CD4-positive, alpha-beta T cell treated with Interleukin-17A for 1 hour (primary cell): ENCODE measurements at places on chromosomes 11 and 22.

- DNase-seq: peak; percentile 72
These were observed 57.1 kb downstream of the PARVB start for GRCh38 chr22:44080936-44081861.

DNA sequence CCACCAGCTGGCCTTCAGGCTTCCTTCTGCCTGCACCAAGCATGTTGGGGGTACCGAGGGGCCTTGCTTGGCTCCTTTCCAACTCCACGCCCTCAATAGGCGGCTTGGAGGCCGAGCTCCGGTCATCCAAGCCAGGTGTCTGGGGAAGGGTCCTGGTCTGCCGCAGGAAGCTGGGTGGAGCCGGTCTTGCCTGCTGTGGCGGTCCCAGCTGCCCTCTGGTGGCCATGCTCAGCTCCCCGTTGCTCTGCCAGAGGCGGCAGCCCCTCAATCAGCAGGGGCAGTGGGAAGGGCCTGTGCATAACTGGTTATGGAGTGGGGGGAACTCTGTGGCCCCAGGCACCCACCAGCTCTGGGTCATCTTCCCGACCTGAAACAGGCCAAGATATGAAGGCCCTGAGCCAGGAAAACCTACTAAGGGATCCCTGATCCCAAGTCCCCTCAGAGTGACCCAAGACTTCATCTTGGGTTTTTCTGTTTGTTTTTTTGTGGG is 3.2 kb downstream of the ARVCF start:
- DNase-seq: peak; percentile 32

GRCh38 chr11:77425346-77425745 is 48.5 kb downstream of the PAK1 start:
- DNase-seq: no peak

DNA sequence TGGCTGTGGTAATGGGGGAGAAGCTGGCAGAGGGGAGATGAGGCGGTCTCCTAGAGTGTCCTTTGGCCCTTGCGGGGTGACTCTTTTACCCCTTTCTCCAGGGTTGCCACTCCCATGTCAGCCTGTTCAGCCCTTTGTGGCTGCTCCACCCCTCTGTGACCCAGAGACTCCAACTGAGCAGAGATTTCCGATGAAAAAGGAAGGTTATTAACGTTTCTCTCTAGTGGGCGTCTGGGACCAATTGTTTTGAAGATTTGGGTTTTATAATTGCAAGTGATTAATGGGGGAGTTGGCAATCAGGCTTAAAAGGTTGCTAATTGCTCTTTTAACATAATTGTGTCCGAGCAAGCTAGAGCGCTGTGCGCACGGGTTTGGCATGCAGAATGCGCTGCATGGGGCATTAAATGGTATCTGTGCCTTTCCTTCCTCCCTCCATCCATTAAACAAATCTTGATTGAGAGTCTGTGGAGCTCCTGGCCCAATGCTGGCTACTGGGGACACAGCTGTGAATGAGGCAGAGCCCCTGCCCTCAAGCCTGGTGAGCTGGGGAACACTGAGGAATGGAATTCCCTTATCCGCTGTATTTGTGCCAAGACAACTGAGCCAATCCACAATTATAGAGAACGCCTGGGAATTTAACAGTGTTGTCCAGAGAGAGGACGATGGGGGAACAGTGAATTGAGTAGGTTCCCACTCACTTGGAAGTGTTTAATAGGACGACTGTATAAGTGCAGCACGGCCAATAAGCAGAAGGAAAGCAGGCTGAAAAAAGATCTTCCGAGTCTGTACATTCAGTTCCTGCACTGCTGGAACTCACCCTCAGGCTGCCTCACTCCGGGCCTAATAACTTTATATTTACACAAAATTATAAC is 295.9 kb downstream of the MIAT start:
- no peak for DNase-seq

DNA sequence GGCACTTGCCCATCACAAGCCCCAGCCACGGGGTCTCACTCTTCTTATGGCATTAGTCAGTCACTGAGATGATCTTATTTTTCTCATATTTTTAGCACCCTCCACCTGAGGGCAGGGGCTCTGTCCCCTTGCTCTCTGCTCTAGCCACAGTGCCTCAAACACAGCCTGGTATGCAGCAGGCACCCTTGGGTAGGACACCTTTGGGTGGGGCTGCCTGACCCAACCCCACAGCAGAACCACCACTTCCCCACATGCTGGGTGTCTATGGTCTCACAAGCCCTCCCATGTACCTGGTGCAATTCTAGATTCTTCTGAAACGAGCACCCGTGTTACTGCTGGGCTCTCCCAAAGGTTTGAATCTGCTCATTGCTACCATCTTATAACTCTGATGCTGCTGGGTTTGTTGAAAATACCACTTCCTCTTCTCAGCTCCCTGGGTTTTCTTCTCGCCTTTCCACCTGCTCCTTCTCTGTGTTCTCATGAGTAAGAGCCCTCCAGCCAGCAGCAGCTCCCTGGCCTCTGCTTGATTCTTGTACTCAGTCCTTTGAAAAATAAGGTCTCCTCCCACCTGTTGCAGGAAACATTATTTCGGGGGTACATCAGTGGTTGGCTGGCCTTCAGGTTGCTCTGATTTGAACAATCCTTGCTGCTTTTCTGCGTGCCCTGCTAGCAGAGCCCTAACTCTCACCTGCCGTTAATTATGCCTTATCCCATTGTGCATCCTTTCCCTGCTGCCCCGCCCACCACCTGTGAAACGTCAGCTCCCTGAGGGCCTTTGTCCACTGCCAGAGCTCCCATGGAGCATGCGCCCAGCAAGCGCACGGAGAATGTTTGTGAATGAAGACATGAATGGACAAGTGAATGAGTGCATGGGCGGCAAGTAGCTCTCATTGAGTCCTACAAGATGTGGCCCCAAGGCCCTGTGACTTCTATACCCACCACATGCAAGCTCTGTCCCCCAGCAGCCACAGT is 1181.6 kb downstream of the TBC1D22A start:
- DNase-seq: peak; percentile 5

- DNase-seq: no peak
These were observed 13.1 kb downstream of the TMEM25 start for GRCh38 chr11:118544010-118544646.

DNA sequence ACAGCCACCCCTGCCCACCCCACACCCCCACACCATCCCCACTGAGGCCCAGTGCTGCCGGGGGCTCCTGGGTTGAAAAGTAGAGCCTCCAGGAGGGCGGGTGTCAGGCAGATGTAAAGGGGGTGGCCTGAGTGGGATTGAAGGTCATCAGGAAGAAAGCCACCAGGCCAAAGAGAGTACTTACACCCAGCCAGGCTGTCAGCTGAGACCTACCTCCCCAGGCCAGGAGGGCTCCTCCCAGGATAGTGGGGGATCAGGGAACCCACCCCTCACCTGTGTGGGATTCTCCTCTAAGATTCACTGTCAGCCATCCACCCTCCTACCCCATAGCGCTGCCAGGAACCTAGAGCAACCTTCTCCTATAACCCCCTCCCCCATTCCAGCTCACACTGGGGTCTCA is 17.2 kb upstream of the FCHSD2 start:
- DNase-seq: no peak

- DNase-seq: no peak
These were observed 23.7 kb upstream of the OR5AN1 start for GRCh38 chr11:59335001-59335400.

GRCh38 chr22:43861529-43861928 is 784 bp downstream of the SULT4A1 start:
- no peak for DNase-seq
